Activated naive CD8-positive, alpha-beta T cell treated with anti-CD3 and anti-CD28 coated beads, Interleukin-2, amount 50 U/mL, for 24 hours (primary cell): ENCODE measurements at places on chromosomes 1 and 21.
A peak's percentile ranks its signal among the peaks of the same experiment; 100 is the strongest.

- no peak for DNase-seq
Observed at GRCh38 chr1:46173361-46173856, 1.5 kb upstream of the TSPAN1 start.

DNA sequence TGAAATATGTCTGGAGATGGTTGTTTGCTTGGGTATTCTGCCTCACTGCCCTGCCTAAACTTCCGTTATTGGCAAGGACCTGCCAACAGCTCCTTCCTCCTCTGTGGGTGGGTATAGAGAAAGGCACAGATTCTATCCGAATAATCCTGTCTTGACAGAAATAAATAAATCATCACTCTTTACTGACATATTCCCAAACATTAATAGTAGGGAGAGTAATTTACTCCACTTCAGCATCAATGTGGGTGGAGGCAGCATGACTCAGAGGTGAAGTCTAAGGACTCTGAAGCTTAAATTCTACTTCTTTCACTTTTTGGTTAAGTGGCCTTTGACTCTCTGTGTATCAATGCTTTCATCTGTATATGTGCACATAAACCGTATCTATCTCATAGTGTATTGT, 2.9 kb downstream of the CD84 start:
- DNase-seq = peak; percentile 54

GRCh38 chr1:89998306-89998705, 3.4 kb downstream of the ZNF326 start:
- no peak for DNase-seq

GRCh38 chr1:20134995-20135394, 4.1 kb upstream of the PLA2G2F start:
- no peak for DNase-seq

GRCh38 chr1:37035796-37036666, 1.7 kb upstream of the GRIK3 start:
- DNase-seq = peak; percentile 29

- DNase-seq = no peak
Observed at GRCh38 chr1:216140730-216141524, 282.3 kb downstream of the USH2A start.

- no peak for DNase-seq
Observed at GRCh38 chr1:57770772-57771171, 346.9 kb upstream of the DAB1 start.

DNA sequence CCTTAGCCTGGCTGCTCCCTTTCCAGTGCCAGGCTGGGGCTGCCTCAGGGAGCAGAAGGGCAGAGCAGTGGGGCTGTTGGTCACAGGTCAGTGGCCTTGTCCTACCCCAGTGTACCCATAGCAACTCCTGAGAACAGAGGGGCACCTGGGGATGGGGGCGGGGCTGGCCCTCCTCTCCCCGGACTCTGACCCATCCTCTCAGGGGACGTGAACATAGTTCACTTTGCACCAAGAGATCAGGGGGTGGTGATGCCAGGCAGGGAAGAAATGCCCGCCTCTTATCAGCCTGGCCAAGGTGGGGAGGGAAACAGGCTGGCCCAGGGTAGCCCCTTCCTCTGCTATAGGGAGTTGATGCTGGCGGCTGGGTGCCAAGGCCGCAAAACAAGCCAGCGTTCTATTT, 4.9 kb downstream of the ETNK2 start:
- no peak for DNase-seq

DNA sequence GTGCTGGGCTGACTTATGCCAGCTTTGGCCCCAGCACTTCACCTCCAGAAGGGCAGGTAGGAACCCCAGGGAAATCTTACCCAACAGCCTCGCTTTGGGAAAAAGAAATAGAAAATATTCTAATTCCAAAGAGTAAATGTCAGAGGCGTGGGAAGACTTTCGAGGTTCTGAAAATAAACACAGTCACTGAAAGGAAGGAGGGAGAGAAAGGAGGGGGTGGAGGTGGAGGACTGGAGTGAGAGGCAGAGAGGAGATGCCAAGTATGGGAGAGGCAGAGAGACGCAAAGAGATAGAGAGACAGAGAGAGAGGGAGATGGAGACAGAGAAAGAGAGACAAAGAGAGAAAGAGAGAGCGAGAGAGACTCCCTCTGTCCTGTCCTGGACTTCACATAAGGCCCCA, 395.0 kb downstream of the PTPRU start:
- no peak for DNase-seq

GRCh38 chr21:36966821-36967768, 626 bp upstream of the HLCS start:
- DNase-seq = no peak

GRCh38 chr1:54218883-54219687, 19.1 kb downstream of the MRPL37 start:
- no peak for DNase-seq

DNA sequence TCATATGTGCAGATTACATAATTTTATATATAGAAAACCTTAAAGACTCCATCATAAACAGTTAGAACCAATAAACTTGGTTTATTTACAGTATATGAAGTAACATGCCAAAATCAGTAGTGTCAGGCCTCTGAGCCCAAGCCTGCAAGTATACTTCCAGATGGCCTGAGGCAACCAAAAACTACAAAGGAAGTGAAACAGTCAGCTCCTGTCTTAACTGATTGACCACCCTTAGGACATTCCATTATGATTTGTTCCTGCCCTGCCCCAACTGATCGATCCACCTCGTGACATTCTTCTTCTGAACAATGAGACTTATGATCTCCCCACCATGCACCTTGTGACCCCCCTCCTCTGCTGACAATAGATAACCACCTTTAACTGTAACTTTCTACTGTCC, 630.3 kb downstream of the AMY1C start:
- no peak for DNase-seq

- DNase-seq = no peak
Observed at GRCh38 chr1:67166196-67166595, at the start of gene IL23R. IL23R (plus strand) TSS chr1:67166454; CDS start chr1:67168121, 1,667 bp downstream.

- DNase-seq = no peak
Observed at GRCh38 chr1:24180676-24181075, 6.4 kb downstream of the IFNLR1 start.

GRCh38 chr1:68221980-68222373, 10.3 kb downstream of the WLS start:
- no peak for DNase-seq
